ENCODE measurements at places on chromosomes 11 and 22. TPM values are rescaled to one million over a fixed set of nuclear protein-coding genes. Genes with fewer than 3 reads are reported as not detected.
A peak's percentile ranks its signal among the peaks of the same experiment; 100 is the strongest.

- H3K27me3 ChIP-seq: peaks cover 5% of the 10 kb centered on the region
- no peaks in the 10 kb centered on the region for H3K36me3 ChIP-seq
- no peak overlapping the region for H3K4me3 ChIP-seq
- no peak overlapping the region for H3K27ac ChIP-seq
- H3K4me1 ChIP-seq: peaks cover 2% of the 10 kb centered on the region
- DNase-seq: no peak
Observed at GRCh38 chr22:48640890-48641841, 1186.5 kb downstream of the BRD1 start.

- H3K4me3 ChIP-seq: no peak overlapping the region
- H3K27ac ChIP-seq: no peak overlapping the region
- no peaks in the 10 kb centered on the region for H3K4me1 ChIP-seq
- H3K27me3 ChIP-seq: peaks cover 36% of the 10 kb centered on the region
- no peak for DNase-seq
Observed at GRCh38 chr11:116457336-116458007, 315.3 kb downstream of the BUD13 start.

GRCh38 chr11:40376331-40376730, 1083.1 kb downstream of the LRRC4C start:
- no peaks in the 10 kb centered on the region for H3K4me1 ChIP-seq
- H3K4me3 ChIP-seq: no peak overlapping the region
- H3K27ac ChIP-seq: no peak overlapping the region
- no peak for DNase-seq
- no peaks in the 10 kb centered on the region for H3K27me3 ChIP-seq

GRCh38 chr22:46520880-46521279, 16.5 kb downstream of the CELSR1 start:
- no peak overlapping the region for H3K4me3 ChIP-seq
- peaks cover 7% of the 10 kb centered on the region for H3K27me3 ChIP-seq
- H3K27ac ChIP-seq: no peak overlapping the region
- no peak for DNase-seq
- H3K4me1 ChIP-seq: peaks cover 3% of the 10 kb centered on the region

GRCh38 chr11:130300567-130300966, 14.2 kb downstream of the ZBTB44 start:
- no peak overlapping the region for H3K4me3 ChIP-seq
- peaks cover 4% of the 10 kb centered on the region for H3K36me3 ChIP-seq
- no peak for DNase-seq
- H3K27me3 ChIP-seq: no peaks in the 10 kb centered on the region
- peak overlapping the region; percentile 70 for H3K27ac ChIP-seq

DNA sequence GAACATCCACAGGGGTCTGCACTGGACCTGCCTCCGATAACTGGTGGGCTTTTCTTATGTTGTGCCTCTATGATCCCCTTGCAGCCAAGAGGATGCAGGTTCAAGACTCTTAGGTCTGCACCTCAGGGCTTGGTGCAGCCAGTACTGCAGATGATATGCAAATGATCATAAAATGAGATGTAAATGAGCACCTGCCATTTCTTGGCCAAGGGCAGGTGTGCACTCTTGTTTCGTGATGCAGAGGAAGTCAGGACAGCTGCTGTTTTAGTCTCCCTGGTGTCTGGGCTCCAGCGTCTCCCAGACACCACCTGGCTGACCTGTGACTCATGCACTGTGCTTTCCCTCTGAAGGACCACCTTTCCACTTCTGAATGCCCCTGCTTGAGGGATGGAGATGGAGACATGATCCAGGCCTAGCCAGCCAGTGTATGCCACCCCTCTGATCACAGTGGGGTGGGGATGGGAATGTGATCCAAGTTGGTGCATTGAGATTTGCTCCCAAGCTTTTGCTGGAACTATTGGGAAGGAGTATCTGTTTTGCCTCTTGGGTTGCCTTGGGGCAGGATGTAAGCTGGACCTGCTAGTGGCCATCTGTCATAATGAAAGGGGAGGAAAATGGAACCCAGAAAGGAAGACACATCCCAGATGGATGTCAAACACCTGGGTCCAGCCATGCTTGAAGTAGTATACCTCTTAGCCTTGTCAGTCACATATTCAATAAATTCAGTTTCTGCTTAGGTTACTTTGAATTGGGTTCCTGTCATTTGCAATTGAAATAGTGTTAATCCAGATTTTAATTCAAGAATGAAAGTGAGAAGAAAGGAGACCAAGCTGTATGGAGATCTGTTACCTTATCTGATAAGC, 3.3 kb upstream of the KCNJ11 start:
- peak overlapping the region; percentile 55 for H3K4me3 ChIP-seq
- peaks cover 14% of the 10 kb centered on the region for H3K27me3 ChIP-seq
- peaks cover 14% of the 10 kb centered on the region for H3K4me1 ChIP-seq
- no peak overlapping the region for H3K27ac ChIP-seq
- no peaks in the 10 kb centered on the region for H3K36me3 ChIP-seq

DNA sequence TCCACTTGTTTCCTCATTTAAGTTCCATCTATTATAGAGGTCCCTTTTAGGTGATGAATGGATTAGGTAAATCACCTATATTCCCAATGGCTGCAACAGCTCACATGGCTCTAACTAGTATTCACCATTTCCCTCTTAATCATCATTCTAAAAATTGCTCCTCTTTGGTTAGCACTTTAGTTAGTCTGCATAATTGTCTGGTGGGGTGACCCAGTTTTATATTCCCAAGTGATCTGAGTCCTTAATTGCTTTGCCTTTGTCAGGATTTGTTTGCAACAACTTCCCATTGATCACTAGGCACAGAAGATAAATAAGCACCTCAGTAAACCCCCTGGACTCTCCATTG, 395.2 kb downstream of the RAB38 start:
- H3K36me3 ChIP-seq: no peaks in the 10 kb centered on the region
- DNase-seq: no peak
- no peak overlapping the region for H3K27ac ChIP-seq
- no peaks in the 10 kb centered on the region for H3K27me3 ChIP-seq
- no peaks in the 10 kb centered on the region for H3K4me1 ChIP-seq
- H3K4me3 ChIP-seq: no peak overlapping the region

DNA sequence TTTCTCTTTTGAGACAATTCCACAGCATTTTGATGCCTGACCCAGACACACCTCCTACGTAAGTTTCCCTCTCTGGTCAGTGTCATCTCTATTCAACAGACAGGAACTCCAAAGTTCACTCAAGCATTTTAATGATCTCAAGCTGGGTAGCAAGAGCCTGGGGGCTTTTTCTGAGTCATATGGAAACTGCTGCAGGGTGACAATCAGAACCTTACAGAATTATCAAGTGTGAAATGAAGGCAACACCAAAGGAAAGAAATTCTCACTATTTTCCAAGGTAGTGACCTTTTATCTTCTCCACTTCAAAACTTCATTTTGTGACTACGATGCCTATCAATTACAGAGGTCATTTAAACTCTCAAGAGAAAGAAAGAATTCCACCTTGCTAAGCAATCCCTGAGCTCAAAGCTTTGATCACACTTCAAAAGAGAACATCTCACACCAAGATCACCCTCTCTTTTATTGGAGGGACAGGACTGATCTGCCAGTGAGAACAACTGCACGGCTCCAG, 229.0 kb upstream of the ZC3H12C start:
- no peak overlapping the region for H3K4me3 ChIP-seq
- H3K27ac ChIP-seq: no peak overlapping the region
- no peaks in the 10 kb centered on the region for H3K27me3 ChIP-seq
- H3K36me3 ChIP-seq: no peaks in the 10 kb centered on the region
- H3K4me1 ChIP-seq: no peaks in the 10 kb centered on the region
- no peak for DNase-seq

P2RY6 gene
- total RNA-seq: not detected

GRCh38 chr11:45275828-45276227, 10.3 kb downstream of the SYT13 start:
- H3K27me3 ChIP-seq: peaks cover 63% of the 10 kb centered on the region
- no peak for DNase-seq
- H3K4me3 ChIP-seq: no peak overlapping the region
- peaks cover 8% of the 10 kb centered on the region for H3K36me3 ChIP-seq
- H3K4me1 ChIP-seq: no peaks in the 10 kb centered on the region
- no peak overlapping the region for H3K27ac ChIP-seq

DNA sequence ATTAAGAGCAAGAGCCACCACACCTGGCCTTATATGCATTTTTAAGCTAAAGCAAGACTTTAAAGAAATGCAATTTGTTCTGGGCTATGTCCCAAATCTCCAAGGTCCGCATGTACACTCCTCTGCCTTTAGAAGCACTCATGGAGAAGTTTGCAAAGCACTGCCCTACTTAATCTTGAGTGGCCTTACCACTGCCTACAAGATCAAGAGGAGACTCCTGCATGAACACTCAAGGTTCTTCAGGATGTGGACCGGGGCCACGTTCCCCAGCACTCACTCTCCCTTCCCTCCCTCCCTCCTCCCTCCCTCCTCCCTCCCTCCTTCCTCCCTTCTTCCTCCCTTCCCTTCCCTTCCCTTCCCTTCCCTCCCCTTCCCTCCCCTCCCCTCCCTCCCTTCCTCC, 63.2 kb upstream of the HSPA8 start:
- no peak for DNase-seq
- H3K4me1 ChIP-seq: peaks cover 5% of the 10 kb centered on the region
- no peak overlapping the region for H3K4me3 ChIP-seq
- no peak overlapping the region for H3K27ac ChIP-seq

GRCh38 chr22:18979957-18980356, 43.9 kb upstream of the PRODH start:
- H3K4me1 ChIP-seq: no peaks in the 10 kb centered on the region
- H3K4me3 ChIP-seq: no peak overlapping the region
- H3K27ac ChIP-seq: no peak overlapping the region

DDIAS gene
- total RNA-seq: 0.47 TPM

- peaks cover 23% of the 10 kb centered on the region for H3K27me3 ChIP-seq
- no peak overlapping the region for H3K27ac ChIP-seq
- no peak for DNase-seq
- no peak overlapping the region for H3K4me3 ChIP-seq
- no peaks in the 10 kb centered on the region for H3K36me3 ChIP-seq
Observed at GRCh38 chr11:11587122-11587521, 34.7 kb downstream of the GALNT18 start.

KBTBD4 gene
- 20.0 TPM for total RNA-seq

Measured in T-helper 17 cell (primary cell).